ENCODE measurements at places on chromosomes 6 and 20.

- no peak for DNase-seq
Observed at GRCh38 chr6:75029333-75029732, 176.5 kb downstream of the COL12A1 start.

DNA sequence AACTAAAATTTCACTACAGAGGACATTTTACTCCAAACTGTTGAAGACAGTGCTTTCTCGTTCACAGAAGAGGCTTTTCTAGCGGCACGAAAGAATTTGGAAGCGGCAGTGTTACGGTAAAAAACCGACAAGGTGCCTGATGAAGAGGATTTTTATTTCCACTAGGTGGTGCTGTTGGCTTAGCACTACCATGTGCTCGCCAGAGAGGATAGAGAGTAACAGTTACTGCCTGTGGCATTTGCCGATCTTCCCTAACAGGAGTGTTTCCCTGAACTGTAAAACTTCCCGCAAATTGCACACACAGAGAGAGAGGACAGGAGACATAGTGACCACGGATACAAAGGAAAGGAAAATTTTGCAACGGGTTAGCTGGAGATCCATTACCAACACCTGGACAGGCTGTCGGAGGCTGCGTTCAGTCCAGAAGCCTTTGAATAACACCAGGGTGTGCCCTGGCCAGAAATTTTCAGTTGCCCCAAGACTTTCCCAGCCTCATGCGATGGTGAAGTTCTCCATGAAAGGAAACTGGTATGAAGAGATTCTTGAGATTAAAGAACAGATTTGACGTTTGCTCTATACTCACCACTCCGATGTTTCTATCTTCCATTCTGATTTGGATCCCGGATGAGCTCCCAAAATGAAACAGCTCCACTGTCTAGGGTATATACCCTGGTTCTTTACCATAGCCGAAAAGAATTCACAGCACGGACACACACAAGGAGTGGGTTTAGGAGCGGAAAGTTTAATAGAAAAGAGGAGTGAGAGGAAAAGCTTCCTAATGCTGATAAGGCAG lies 48.1 kb downstream of the HLA-DPB1 start:
- DNase-seq = peak; percentile 77

DNA sequence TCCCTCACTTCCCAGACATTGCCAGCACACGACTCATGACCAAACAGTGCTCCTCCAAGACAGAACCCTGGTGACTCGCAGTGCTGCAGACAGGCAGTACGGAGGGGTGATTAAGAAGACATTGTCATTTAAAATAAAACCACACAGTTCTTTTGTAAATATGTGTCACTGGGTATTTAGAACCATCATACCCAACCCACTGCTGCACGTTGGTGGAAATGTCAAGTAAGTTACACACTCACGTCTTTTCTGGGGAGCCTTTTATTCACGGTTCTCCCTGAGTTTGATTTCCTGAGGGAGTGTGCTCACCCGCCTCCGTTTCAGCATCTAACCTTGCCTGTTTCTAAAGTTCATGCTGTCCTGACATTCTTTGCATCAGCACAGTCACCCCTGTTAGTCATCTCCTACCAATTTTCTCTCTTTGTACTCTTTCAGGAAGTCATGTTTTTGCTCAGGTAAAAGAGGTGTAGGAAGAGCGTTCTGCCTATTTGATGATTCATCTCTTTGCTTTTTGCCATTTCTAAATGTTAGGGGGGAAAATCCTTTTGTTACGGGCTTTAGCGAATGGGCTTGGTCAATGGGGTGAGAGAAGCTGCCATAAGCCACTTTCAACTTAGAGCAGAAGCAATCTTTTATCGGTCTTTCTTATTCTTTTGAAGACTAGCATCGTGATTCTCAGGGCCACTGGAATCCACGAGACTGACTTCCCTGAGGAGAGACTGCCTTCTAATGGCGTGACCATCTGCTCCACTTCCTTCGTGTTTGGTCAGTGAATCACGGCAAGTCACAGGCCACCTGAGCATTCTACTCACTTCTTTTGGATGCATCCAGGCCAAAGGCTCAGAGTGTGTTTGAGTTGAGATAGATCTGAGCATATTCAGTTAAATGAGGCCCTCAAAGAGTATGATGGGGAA lies 512.8 kb upstream of the JARID2 start:
- DNase-seq = peak; percentile 79

DNA sequence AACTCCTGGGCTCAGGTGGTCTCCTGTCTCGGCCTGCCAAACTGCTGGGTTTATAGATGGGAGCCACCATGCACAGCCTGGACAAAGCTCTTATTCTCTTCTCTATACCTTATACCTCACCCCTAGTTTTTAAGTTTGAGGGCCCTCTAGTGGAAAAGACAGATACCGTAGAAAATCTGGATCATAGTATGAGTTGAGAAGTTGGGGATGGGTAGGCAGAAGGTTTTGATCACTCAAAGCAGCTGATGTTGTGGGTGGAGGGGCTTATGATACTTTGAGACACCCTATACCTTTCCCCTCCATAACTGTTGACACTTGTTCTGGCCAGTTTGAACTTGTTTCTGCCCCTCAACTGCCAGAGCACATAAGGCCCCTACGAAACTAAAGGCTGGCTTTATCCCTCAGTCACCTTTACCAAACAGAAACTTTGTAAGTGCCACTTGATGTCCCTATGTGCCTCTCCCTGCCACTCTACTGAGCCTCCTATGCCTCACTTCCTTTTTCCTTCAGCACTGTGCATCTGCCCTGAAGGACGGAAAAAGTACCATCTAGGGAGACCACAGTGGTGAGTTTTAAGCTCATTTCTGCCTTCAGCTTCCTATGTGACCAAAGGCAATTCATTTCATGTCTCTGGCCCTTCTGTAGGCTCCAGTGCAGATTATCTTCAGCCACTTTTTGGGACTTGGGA lies 28.6 kb downstream of the RALY start:
- DNase-seq = peak; percentile 10

- DNase-seq = no peak
Observed at GRCh38 chr6:130893277-130893676, 66.1 kb downstream of the SMLR1 start.

DNA sequence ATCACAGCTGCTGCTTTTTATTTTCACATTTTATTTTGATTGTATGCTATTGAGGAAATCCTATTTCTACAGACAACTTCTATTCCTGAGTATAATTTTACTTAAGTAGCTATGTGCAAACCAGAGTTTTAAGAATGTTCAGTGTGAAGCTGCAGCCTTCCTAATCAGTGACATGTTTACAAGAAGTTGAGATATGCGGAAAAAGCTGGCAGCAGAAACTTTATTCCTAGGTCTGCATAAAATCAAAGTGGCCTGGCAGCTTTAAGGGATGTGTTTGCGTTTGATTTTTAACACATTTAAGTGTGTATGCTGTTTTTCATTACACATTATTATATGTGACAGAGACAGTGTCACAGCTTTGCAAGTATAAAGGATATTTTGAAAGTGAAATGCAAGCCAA lies 26.3 kb downstream of the MAPK14 start:
- no peak for DNase-seq

Data from HCT116 (cell line).